ENCODE measurements at places on chromosomes 2 and 18.

- no peak for DNase-seq
These were observed 1638.3 kb upstream of the LRRTM1 start for GRCh38 chr2:81942876-81943275.

- DNase-seq = peak; percentile 41
These were observed 786 bp downstream of the POLE4 start for GRCh38 chr2:74959106-74959751.

- DNase-seq = peak; percentile 37
These were observed 16.5 kb downstream of the SDC1 start for GRCh38 chr2:20208476-20208859.

DNA sequence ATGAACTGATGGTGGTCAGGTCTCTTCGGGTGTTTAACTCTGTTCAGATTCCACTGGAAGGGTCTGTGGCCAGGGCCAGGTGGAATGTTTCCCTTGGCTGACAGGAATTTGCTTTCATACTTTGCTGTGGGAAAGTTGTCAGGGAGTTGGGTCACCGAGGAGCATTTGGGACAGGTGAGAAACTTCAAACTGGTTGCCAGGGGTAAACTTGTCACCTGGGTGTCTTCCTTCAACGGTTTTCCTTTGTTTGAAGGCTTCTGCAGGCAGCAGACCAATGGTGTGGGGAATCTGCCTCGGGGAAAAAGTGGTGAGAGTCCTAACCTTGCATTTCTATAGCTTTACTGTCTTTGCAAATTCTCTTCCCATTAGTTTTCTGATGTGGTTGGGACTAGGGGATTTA is 92.2 kb downstream of the TGFA start:
- no peak for DNase-seq

DNA sequence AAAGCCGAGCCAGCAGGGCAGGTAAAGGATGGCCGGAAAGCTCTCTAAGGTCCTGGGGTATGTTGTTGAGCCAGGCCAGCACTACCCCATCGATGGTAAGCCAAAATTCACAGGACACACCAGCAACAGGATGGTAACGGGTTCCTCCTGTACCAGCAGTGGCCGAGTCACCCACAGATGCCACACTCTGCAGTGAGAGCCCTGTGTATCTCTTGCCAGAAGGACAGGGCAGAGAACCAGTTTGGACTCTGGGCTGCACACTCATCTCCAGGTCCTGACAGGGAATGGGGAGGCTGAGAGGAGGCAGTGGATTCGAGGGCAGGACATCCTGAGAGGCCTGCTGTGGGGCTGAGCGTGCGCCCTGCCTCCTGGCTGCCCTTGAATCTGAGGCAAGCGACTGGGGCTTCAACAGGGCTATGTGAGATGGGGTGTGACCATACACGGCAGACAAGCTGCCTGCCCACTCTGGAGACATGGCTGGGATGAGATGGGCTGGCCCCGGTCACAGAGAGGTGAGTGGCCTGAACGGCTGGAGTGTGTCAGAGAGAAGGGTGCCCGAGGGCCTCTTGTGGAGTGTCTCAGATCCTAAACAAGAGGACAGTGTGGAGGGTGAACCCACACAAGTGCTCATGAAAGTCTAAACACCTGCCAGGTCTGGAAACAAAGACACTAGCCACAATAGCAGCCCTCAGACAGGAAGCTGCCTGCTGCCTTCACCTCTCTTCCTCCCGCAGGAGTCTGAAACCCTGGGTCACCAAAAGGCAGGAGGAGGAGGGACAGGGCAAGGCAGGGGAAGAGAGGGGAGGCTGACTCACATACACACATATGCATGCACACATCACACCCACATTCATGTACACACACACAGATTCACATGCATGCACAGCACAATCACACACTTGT is 182.3 kb downstream of the LOXHD1 start:
- peak; percentile 31 for DNase-seq

DNA sequence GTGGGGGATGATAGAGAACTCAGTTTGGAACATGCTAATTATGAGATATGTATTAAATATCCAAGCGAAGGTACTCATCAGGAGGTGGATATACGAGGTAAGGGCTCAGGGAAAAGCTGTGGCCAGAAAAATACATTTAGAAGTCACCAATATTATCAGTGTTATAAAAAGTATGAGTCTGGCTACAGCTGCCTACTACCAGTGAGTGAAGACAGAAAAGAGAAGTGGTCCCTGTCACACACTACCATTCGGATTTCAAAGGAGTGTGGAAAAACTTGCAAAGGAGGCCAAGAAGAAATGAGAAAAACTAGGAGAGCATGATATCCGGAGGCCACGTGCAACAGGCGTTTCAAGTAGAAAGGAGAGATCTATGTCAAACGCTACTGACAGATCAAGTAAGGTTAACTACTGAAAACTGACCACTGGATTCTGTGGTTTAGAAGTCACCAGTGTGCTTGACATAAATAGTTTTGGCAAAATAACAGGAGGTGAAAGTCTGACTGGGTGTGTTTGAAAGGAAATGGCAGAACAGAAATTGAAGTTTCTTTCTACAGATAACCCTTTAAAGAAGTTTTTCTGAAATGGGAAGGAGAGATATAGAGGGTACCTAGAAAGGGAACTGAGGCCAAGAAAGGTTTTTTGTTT is 118.7 kb upstream of the DNMT3A start:
- DNase-seq = no peak

- no peak for DNase-seq
These were observed at the start of gene OTOF for GRCh38 chr2:26477911-26478253. TSS of gene OTOF (minus strand) at chr2:26478124.

DNA sequence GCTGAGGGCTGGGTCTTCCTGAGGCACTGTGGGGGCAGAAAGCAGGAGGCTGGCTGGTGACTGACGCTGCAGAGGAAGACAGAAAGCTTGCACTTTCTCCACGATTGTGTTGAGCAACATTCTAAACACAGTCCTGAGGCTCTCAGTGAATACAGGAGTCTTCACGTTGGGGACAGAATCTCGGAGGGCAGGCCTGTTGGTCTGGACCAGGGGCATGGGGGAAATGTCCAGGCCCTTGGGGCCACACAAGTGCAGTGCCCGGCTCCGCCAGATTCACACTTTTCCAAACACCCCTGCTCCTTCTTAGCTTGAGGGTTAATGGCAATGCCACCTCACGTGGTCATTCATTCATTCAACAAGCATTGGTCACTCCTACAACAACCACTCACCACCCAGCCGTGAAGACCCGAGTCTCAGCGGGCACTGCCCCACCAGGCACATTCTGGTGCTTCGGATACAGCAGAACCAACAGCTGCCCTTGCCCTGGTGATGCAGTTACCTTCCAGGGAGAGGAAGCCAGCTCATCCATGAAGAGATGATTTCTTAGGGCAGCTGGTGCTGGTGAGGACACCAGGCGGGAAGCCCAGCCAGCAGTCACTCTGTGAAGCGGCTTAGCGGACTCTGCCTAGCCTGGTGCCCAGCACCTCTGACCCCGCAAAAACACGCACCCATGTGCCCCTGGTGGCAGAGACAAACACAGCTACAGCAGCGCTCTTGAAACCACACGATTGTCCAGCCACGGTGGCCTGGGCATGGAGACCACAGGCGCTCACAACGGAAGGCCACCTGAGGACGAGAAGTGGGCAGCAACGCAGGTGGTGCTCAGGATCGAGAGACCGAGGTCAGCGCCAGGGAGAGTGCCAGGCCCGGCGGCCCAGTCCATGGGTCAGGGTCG is 10.9 kb upstream of the GPC1 start:
- DNase-seq = no peak

GRCh38 chr2:31430439-31431165 is 16.1 kb upstream of the XDH start:
- no peak for DNase-seq

DNA sequence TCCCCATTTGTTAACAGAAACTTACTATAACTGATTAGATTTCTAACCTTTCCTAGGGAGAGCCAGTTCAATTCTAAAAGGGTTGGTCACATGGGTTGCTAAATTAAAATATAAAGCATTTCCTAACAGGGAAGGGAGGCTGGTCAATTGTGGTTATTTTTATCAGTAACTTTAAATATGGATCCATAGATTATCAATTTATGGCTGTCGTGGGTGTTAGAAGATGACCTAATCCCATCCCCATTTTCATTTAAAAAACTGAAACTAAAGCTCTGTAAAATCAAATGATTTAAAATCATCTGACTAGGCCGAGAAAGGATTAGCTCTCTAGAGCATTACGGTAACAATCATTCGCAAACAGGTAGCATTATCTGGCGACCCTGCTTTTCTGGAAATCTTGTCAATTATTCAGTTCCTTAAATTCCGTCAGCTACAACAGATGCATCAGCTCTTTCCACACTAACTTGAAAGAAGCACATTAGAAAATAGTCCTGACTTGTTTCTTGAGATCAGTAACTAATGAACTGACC is 953 bp upstream of the HNRNPA3 start:
- peak; percentile 82 for DNase-seq

GRCh38 chr2:181189951-181190350 is 209.5 kb downstream of the UBE2E3 start:
- DNase-seq = peak; percentile 51
